ENCODE measurements at places on chromosomes 16 and 17. TPM values are rescaled to one million over a fixed set of nuclear protein-coding genes. Genes with fewer than 3 reads are reported as not detected.

IL17C gene
- total RNA-seq: not detected

KRTAP4-9 gene
- not detected for total RNA-seq

CDC42EP4 gene
- total RNA-seq: 1.5 TPM

CEMP1 gene
- total RNA-seq: 3.3 TPM

- DNase-seq: peak; percentile 55
These were observed 10.6 kb upstream of the CETP start for GRCh38 chr16:56950881-56951771.

DNA sequence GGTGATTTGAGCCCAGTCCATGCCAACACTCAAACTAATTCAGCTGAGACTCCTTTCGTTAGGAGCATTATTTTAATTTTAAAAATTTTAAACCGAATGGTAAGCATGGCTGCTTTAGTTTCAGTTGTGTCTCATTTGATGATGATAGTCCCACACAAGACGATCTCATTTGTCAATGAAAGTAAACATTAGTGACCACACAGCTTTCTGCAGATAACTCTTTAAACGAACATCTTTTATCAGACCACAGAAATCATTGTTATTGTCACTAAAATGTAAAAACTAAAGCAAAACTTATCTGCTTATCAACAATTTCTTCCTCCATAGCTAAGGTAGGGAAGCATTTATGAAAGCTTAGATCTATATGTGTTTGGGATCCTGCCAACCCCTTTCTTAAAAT is 382.2 kb downstream of the ZFHX3 start:
- no peak for DNase-seq

- no peak for DNase-seq
These were observed 56.0 kb upstream of the ENPP7 start for GRCh38 chr17:79674506-79675412.

DNA sequence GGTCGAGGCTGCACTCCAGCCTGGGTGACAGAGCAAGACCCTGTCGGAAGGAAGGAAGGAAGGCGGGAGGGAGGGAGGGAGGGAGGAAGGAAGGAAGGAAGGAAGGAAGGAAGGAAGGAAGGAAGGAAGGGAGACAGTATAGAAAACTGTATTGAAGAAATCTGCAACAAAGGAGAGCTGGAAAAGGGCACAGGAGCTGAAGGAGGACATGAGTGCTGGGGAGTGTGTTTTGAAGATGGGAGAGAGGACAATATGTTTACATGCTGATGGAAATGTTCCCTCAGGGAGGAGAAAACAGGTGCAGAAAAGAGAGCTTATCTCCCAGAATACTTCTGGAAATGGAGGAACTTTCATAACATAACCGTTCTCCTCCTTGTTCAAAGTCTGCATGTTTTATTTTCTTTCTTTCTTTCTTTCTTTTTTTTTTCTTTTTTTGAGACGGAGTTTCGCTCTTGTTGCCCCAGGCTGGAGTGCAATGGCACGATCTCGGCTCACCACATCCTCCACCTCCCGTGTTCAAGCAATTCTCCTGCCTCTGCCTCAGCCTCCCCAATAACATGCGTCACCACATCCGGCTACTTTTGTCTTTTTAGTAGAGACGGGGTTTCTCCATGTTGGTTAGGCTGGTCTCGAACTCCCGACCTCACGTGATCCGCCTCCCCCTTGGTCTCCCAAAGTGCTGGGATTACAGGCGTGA is 2.7 kb upstream of the HAP1 start:
- DNase-seq: no peak

DNA sequence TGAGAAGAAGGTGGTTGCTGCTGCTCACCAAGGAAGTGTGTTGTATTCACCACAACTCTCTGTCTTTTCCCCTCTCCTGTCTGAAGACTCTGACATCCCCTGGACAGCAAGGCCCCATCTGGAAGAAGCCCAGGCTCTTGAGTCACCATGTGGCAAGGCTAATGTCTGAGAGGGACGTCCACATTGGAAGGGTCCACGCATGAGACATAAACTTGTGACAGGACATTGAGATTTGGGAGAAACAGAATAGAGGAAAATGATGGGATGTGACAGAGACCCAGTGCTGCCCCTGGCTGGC is 176.5 kb downstream of the IRF8 start:
- no peak for DNase-seq

DNA sequence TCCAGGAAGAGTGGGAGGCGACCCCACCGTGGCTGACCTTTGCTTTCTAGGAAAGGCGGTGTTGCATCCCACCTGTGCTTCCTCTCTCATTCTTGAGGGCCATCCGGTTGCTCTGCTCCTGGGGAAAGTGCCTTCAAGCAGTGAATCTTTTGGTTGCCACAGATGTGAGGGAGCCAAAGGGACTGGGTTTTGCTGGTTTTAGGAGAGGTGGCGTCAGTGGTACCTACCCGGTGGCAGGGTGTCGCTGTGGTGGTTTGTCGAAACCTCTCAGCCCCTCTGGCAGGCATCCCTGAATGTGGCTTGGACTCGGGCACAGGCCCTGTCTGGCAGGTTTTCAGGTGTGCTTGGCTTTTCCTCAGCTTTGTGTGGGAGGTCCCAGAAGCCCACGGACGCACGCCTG is 611.5 kb downstream of the KCNJ18 start:
- DNase-seq: no peak

DNA sequence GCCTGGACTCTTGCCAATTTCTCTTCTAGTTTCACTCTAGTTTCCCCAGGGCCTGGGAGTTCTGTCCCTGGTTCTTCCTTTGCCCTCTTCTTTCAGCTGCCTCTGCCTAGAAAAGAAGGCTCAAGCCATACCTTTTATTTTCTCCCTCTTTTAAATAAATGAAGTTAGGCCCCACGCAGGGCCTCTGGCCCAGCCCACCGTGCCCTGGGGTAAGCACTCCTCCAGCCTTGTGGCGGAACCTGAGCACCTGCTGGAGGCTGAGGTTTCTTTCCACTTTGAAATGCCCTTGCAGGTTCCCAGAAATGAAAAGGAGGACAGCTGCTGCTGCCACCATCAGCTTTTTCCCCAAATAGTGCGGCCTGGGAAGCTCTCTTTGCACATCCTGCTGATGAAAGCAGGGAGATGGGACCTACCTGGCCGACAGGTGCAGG is 139.4 kb downstream of the CCDC182 start:
- no peak for DNase-seq

- no peak for DNase-seq
These were observed 830 bp downstream of the SPACA3 start for GRCh38 chr17:32992321-32993033.

DNA sequence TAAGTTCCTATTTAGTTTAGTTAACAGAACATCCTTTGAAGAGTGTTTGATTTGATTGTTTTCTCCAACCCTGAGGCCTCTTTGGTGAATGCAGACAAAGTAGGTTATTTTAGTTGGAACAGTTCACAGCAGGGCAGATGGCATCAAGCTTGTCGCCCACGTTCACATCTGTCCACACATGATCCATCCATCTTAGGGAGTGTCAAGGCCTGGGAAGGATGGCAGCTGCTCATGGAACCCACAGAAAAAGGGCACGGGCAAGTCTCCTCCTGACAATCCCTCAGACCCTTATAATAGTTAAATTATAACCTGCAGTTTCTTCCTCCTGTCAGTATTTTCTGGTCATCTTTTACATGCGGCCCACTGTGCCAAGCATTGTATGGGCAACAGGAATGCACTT is 60.2 kb downstream of the KNOP1 start:
- DNase-seq: no peak

- no peak for DNase-seq
These were observed 712 bp upstream of the SPECC1 start for GRCh38 chr17:20008242-20009051.

DNA sequence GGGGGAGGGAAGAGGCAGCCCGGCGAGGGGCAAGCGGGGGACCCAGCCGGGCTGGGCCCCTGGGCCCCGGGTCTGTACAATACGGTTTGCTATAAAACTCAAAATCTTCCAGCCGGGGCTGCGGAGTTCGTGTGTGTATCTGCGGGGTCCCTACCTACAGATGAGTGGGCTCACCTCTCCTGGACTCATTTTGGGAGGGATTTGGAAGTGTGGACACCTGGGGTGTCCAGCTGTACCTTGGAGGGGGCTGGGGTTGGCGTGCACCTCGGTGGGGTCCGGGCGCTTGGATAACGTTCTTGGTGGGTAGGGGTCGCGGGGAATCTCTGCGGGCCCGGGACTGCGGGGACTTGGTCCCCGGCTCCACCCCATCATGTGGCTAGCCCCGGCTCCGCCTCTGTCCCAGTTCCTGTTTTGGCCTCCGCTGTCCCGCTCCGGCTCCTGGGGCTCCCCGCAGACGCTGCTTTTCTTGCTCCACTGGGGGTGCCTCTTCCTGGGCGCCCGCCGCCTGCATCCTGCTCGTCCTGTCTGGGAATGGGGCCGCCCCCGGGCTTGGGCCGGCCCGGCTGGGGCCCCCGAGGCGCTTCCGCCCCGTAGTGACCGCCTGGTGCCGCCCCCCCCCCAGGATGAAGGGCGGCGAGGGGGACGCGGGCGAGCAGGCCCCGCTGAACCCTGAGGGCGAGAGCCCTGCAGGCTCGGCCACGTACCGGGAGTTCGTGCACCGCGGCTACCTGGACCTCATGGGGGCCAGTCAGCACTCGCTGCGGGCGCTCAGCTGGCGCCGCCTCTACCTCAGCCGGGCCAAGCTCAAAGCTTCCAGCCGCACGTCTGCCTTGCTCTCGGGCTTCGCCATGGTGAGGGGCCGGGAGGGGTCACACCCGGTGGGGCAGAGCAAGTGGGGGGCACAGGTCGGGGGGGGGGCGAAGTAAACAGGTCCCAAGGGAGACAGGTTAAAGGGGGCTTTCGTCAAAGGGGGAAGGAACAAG is at the start of gene ORAI3:
Gene ORAI3, plus strand, starts transcription at position 402 of the 983 bp plus-strand sequence. Its CDS starts 222 bp downstream, at position 624.
- DNase-seq: peak; percentile 20

DNA sequence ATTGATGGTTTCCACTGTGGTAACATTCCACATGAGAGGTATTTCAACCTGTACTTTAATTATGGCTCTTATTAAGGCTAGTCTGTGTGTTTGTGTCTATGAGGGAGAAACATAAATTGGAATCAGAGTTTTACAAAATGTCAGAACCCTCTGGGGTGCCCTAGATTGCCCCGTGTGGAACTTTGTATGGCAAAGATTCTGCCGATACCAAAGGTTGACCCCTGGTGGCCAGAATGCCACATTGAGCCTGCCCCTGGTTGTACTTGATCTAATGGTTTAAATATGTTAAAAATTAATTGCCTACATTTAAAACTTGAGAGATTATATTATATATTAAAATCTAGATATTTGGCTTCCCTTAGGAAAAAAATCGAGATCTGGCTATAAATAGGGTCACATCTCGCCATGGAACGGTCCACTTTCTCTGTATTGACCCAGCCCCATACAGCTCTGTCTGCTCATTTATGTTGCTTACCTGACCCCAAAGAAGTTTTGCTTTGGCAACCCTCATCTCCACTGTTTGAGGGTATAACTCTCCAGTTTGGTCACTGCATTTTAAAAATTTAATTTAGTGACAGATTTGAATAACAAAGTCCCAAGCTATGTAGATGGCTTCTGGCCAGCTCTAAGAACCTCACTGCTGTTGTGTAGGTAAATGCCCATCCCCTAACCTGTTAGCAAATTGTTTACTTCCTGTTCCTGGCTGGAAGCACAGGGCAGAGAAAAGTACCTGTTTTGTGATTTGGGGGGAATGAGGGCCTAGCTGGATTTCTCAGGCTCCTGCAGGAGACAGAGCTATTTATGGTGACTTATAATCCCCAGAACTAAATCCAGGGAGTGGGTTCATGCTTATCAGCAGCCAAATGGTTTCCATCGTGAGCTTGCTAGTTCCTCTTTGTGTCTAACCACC is 95.0 kb downstream of the PLCG2 start:
- no peak for DNase-seq

- DNase-seq: no peak
These were observed 58.8 kb downstream of the ADCY9 start for GRCh38 chr16:4057439-4057877.

GRCh38 chr16:4506450-4506849 is 30.3 kb downstream of the HMOX2 start:
- peak; percentile 66 for DNase-seq

DNA sequence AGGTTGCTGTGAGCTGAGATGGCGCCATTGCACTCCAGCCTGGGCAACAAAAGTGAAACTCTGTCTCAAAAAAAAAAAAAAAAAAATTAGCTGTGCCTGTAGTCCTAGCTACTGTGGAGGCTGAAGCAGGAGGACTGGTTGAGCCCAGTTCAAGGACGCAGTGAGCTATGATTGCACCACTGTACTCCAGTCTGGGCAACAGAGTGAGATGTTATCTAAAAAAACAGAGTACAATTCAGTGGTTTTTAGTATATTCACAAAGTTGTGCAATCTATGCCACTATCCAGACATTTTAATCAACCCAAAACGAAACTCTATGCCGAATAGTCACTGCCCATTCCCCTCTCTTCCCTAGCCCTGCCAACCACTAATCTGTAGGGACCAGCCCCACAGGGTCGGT is 25.1 kb downstream of the C16orf54 start:
- no peak for DNase-seq

- no peak for DNase-seq
These were observed 89.1 kb downstream of the TBC1D16 start for GRCh38 chr17:79946352-79947231.

DNA sequence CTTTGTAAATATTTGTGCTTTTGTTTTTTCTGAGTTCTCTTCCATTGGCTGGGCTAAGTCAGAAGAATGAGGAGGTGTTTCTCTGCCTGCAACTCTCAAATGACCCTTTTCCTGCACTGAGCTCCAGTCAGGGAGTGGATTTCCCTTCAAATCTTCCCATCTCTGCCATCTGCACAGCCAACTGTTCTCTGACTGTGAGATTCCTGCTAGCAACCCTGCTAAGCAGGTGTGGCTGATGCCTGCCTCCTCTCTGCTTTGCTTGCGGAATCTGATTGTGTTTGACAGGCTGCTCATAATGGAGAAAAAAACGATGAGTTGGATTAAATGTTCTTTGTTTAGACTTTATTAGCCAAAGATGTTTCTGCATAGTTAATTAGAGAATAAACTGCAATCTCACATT is 519.8 kb downstream of the TMEM114 start:
- no peak for DNase-seq

DNA sequence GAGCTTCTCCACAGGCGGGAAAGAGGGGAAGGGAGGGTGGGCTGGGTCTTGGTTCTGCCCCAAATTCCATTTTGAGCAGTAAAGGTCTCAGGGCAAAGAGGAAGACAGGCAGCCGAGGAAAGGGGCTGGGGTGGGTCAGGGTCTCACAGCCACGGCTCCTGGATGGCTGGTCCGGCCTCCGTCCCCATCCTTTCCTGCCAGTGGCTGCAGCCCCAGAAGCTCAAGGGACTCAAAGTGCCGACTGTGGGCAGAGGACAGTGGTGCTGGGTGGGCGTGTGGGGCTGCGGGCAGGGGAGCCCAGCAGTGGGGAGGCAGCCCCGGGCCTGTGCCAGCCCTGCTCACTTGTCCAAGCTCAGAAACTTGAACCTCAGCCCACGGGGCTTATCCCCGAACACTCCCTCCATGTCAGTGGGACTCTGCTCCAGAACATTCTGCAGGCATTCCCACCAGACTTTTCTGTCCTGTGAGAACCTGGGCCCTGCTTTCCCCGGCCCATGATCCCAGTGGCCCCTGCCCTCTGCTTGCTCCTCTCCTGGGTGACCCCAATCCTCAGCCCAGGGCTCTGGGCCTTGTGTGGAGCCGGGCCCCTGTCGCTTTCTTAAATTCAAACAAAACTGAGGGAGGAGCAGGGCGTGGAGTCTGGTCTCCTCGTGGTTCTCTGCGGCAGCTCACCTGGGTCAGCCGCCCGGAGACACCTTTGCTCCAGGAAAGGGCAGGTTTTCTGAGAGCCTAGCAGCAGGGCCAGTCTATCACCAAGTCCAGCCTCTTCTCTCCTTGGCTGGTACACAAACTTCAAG is 117.8 kb upstream of the METRNL start:
- DNase-seq: no peak

- no peak for DNase-seq
These were observed 656 bp upstream of the GEMIN4 start for GRCh38 chr17:752620-753219.

Data from naive thymus-derived CD4-positive, alpha-beta T cell (primary cell).